Effector memory CD4-positive, alpha-beta T cell (primary cell): ENCODE measurements at places on chromosomes 5 and 9.

DNA sequence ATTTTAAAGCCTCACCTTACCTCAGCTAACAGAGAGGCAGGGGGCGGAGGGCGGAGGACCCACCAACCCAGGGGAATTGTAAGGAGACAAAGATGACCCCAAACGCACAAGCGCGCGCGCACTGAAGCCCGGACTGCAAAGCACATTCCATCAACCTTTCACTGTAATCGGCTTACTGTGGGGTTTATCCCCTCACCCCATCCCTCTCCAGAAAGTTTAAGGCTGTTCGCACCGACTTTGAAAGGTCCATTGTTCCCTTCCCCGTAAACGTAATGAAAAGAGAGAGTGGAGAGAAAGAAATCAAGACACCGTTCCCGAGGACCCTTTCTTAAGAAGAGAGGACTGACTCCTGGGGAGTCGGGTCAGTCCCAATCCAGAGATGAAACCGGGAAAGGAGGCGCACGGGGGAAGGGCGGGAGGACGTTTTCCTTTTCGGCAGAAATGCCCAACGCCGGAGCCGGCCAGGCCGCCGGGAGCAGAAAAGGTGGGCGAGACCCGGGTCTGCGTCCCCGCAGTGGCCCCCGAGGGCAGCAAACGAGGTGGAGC, 464 bp downstream of the CEMIP2 start:
- DNase-seq: no peak

DNA sequence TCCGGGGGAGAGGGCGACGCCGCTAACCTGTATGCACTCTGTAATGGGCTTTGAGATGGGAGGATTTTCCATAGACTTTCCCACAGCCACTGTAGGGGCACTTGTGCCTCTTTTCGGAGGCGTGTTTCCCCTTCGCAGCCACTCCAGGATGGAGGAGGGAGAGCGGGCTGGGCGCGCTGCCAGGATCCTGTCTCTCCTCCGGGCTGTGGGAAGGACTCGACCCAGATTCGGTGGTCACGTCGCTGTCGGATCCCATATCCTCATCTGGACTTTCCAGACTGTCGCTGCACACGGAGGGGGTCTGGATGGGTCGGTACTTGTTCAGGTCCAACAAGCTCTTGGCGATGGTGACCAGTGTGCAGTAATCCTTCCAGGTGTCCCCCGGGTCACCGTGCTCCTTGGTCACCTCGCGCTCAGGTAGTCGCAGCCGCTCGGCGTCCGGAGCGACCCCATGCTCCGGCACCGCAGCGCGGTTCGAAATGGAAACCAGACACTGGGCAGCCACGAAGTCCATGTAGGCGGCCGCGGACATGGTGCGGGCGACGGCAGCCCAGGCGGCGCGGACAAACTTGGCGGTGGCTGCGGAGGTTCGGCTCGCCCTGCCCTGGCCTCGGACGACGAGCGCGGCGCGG, 1.5 kb downstream of the KLF9 start:
- DNase-seq: peak; percentile 36

- no peak for DNase-seq
These were observed 72.4 kb upstream of the MPDZ start for GRCh38 chr9:13351778-13352386.

DNA sequence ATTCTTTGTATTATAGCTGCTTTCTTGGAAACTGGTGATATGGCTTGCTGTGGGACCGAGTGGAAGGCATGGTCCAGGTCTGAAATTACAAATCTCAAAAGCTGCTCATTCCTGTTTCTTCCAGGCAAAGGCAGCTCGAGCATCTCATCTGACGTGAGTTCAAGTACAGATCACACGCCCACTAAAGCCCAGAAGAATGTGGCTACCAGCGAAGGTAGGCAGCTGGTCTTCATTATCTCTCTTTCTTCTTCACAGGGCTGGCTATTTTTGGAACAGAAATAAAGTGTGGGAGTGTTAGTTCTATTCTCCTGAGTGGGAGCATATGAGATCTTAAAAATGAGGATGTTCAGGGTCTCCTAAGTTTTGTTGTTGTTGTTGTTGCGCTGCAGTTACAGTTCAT, 115.9 kb downstream of the FBXL7 start:
- DNase-seq: no peak

DNA sequence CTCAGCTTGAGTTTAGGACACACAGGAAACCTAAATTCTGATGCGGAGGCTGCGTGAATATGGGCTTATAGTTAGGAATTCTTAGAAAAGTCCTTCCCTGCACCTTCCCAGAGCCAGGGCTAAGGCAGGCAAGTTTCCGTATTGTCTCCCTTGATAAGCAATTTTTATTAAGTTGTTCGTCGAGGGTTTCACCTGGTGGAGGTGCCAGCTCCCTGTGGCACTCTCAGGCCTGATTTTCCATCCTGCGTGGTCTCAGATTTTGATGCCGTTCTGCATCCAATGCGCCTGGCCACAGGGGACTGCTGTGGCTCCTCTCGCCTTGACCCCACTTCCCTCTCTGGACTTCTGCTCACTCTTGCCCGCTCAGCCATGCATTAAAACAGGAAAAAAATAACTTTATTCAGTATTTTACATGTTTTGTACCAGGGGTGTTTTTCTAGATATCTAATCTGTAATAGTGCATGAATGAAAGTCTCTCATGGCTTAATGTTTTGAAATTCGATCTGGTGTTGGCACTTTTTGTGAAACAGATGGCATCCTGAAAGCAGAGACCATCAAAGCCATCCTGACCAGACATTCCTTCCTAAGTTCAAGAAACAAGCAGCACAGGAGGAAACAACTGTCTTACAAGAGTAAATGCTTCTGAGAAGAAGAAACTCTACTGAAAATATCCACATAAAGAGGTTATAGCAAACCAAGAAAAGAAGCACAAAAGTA, 50.7 kb downstream of the TRIP13 start:
- no peak for DNase-seq

- no peak for DNase-seq
These were observed 220.3 kb upstream of the GAS1 start for GRCh38 chr9:87167582-87167981.

GRCh38 chr9:136790640-136791515, at the start of gene TMEM141:
Gene TMEM141 (plus strand): TSS chr9:136791344. CDS start chr9:136791371, 27 bp downstream.
- peak; percentile 100 for DNase-seq

DNA sequence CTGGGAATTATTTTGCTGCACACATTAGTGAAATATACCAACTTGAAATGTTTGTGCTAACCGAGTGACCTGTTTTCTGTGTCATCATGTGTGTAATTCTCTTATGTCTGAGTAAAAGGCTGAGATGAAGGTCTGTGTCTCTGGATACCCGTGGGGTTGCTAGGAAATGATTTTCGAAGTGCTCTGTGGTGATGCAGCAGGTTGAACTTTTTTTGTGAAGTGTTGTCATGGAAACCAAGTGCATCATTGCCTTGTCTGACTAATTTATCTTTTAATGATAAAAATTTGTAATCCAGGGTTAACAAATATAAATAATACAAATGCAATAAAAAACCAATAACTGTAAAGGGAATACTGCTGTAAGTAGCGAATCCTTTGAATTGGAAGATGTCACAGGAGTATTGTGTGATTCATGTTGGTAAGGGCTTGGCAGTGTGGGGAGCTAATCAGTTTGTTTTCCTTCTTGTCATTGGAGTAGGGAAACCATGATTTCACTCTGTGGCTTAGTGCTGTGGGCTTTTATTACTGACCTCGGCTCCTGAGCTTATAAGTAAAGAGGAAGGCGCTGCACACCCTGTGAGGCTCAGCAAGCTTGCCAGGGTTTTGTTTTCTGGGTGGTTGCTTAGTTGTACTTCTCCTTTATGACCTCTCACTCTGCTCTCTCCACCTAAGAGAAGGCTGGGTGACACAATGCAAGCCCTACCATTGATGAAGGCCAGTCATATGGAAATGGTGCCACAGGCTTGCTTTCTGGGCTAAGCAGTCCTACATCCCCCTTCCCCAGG, 22.3 kb downstream of the PDE8B start:
- DNase-seq: no peak

GRCh38 chr9:138006576-138007233, 129.1 kb downstream of the CACNA1B start:
- DNase-seq: no peak

GRCh38 chr5:136034984-136035383, 6.2 kb downstream of the TGFBI start:
- no peak for DNase-seq

GRCh38 chr5:21895766-21896350, 957.3 kb downstream of the CDH12 start:
- no peak for DNase-seq

DNA sequence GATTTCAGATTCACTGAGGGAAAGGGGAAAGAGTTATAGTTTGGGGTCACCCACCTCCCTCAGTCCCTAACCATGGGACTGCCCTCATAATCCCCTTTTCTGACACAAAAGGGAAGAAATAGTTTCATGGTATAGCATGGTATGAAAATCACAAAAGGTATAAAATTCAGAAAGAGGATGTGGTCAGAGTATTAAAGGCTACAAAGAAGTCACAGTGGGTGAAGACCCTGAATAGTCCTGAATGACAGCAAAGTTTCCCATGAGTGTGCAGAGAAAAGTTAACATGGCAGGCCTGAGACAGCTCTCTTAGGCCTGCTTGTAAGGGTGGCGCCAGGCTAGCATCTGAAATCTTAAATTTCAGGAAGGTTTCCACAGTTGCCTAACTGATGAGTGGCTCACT, 290.6 kb upstream of the ZNF608 start:
- no peak for DNase-seq

- DNase-seq: no peak
These were observed 4.0 kb upstream of the LRRC70 start for GRCh38 chr5:62574599-62574998.

DNA sequence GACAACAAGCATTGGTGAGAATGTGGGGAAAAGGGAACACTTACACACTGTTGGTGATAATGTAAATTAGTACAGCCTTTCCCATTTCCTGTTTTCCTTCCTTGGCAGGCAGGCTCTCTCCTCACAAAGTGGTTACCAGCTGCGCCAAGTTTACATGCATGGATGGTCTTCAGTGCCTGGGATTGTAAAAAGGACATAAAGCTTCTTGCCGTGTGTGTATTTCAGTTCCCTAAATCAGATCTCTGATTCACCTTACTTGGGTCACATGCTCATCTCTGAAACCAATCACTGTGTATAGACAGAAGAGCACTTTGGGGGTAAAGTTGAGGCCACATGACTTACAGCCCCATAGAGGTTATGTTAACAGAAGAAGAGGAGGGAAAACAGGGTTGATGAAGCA, 92.8 kb downstream of the CAVIN4 start:
- no peak for DNase-seq

DNA sequence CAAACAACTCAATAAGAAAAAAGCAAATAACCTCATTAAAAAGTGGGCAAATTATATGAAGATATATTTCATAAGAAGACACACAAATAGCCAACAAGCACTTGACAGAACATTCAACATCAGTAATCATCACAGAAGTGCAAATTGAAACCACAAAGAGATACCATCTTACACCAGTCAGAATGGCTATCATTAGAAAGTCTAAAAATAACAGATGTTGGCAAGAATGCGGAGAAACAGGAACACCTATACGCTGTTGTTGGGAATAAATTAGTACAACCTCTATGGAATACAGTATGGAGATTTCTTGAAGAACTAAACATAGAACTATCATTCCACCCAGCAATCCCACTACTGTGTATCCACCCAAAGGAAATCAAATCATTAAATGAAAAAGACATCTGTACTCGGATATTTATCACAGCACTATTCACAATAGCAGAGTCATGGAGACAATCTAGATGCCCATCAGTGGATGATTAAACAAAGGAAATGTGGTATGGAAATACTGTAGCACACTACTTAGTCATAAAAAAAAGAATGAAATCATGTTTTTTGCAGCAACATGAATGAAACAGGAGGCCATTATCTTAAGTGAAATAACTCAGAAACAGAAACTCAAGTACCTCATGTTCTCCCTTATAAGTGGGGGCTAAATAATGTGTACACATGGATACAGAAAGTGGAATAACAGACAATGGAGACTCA, 106.8 kb upstream of the FST start:
- DNase-seq: no peak

DNA sequence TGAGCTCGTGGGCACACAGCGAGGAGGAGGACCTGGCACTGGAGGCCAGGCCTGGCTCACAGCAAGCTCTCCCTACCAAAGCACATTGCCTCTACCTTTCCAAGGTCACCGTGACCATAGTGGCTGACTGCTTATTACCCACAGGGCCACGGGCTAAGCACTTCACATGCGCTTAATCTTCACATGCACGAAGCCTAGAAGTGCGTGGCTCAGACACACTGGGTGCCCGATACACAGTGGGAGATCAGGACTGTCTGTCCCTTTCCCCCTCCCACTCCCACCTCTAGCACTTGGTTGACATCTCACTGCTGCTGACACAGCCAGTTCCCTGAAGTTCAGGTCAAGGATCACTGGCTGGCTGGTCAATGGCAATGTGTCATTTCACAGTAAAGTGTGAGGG, 23.6 kb downstream of the LHX6 start:
- DNase-seq: no peak

GRCh38 chr5:106127985-106128384, 1542.8 kb downstream of the EFNA5 start:
- no peak for DNase-seq

- no peak for DNase-seq
These were observed 132.2 kb upstream of the ASTN2 start for GRCh38 chr9:117546894-117547678.

DNA sequence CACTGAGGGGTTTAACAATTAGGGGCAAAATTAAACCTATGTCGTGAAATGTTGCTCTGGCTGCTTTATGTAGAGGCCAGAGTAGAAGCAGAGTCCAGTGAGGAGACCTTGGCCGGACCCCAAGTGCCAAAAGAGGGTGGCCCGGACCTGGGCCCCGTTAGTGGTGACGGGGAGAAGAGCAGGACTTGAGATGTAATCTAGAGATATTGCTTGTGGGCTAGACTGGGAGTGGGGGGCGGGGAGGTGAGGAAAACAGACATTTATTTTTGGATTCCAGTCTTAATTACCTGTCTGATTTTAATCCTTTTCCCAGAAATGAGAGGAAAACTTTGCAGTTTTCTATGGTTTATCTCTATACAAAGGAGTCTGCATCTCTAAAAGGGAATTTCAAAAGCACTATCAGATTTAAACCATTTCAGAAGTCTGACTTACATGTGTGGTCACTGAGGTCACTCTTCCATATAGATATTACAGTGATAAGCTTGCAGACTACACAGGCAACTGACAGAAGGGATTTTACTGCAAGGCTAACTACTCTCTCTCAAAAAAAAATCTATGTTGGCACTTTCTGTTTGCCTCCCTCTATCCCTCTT, 108.1 kb downstream of the MED27 start:
- DNase-seq: no peak

GRCh38 chr5:79122973-79123372, 11.4 kb downstream of the BHMT start:
- DNase-seq: no peak

DNA sequence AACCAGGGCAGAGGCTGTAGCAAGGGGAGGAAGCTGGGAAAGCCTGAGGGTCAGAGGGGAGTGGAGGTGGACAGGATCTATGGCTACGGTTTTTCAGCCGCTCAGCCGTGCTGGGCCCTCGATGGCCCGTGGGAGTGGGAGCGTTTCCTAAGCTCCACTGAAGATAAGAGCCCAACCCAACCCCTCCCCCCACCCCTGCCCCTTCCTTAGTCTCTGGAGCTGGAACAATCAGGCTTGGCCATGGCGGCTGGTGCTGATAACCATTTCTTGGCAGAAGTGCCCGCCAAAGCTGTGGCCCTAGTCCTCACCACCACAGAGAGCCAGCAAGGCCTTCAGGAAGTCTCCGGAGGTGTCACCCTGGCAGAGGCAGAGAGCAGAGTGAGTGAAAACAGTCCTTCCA, 20.3 kb upstream of the TNIP1 start:
- DNase-seq: no peak
